ENCODE measurements at places on chromosomes 4 and X.

DNA sequence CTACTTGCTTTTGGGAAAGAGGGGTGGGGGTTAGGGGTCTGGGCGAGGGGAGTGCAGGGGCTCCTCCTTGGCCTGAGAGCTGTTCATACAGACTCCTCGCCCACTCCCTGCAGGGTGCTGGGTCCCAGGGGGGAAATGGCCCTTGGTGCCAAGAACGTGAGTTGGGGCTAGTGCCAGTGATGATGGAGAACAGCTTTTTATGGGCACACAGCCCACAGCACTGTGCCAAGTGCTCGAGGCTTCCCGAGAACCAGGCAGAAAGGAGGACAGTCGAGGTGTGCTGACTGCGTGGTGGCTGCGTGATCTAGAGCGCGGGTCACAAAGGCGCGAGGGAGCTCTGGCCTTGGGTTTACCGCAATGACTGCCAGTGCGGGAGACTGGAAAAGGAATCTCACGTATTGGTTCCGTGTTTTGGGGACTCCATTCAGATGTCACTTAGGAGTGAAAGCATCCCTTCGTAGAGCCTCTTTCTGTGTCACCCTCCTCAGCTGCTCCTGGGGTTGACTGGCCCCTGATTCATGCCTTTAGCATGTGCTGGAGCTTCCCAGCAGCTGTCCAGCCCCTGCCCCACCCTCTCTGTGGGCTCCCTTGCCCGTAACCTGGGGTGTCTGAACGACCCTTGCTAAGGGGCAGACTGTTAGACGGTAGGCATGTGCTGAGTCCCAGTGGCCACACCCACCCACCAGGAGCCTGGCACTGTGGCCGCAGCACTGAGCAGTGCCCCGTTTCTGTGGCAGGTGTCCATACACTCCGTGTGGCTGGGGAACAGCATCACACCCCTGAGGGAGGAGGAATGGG lies 20.9 kb upstream of the MSANTD1 start:
- DNase-seq: no peak

GRCh38 chr4:74920704-74921103 lies 12.2 kb upstream of the PARM1 start:
- DNase-seq: no peak

DNA sequence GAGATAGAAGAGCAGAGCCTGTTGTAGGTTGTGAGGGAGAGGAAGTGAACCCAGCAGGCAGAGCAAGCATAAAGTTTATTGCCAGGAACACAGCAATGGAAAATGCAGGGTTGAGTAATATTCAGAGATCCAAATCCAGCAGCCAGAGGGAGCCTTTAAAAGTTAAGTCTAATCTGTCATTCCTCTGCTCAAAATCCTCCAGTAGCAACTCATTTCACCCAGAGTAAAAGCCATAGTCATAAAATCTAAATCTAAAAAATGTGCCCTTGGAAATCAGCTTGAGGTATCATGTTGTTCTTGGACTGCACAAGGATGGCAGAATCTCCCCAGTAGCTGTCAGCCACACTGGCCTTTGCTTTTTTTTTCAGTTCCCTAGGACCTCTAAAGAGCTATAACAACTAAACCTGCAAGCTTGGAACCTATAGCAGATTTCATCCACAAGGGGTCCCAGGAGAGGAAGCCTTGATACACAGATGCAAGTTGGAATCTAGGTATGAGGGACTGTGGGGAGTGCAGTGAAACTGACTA lies 62.9 kb upstream of the FRAS1 start:
- DNase-seq: no peak

DNA sequence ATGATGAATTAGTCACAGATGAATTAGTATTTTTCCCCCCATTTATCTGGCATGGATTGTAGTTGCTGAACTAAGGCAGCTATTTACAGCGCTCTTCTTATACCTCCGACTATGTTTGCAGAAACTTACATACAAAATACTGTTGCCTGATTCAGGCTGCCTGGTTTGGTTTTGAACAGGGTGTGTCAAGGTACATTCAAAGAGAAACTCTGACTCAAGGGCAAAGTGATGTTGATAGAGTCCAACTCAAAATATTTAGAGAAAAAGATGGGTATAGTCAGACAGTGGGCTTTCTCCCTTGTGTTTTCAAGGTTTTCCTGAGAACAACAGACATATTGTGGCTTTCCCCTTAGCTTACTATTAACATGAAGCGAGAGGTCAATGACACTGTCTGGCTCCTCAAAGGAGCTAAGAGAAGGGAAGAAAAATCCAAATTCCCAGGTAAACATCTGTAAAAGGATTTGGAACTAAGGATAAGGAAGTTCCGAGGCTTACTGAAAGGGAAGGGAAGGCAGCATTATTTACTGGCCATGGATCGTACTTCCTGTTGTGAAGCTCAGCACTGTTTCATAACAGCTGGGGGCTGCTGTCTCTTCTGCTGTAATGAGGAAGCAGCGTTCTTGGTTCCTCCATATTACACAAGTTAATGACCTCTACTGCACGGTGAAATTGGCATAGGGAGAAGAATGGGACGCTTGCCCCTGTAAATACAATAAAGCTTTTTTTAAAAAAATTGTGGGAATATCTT lies 30.9 kb downstream of the FAM9C start:
- no peak for DNase-seq

DNA sequence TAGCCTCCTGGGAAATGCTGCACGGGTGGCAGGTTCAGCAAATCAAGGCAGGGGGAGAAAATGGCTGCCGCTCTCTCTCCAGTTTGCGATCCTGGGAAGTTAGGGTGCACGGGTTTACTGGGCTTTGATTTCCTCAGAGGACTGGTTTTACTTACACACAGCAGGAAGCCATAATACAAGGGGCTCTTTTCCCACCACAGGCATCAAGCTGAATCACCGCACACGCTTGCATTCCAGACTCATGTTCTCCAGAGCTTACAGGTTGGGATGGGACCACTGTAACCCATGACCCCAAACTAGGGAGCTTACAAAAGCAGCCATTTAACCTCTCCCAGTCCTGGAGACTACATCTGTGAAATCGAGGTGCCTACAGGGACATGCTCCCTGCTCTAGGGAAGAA lies 159.8 kb downstream of the DHRSX start:
- no peak for DNase-seq

DNA sequence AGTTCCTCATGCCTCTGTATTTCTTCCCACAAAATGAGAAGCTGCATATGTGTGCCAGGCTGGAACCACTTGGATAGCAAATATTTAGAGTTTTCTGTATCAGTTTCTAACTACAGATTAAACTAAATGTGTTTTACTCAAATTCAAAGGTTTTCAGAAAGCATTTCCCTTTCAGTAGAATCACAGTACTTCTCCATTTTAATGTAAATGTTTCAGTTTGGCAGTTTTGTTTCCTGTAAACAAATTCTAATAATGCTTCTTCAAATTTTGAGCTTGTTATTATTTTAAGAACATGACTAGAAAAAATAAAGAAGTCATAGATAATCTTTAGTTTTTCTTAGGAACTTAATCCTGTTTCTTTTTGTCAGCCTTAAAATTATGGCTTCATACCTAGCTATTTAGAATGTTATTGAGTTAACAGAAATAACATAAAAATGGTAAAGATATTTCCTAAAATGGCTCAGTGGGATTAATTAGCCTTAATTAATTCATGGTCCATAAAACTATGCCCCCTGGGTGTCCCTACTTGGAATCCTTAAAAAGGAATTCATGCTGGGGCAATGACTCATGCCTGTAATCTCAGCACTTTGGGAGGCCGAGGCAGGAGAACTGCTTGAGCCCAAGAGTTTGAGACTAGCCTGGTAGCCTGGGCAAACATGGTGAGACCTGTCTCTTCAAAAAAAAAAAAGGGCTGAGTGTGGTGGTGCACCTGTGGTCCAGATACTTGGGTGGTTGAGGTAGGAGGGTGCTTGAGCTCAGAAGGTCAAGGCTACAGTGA lies 83.8 kb upstream of the GPR34 start:
- DNase-seq: no peak

DNA sequence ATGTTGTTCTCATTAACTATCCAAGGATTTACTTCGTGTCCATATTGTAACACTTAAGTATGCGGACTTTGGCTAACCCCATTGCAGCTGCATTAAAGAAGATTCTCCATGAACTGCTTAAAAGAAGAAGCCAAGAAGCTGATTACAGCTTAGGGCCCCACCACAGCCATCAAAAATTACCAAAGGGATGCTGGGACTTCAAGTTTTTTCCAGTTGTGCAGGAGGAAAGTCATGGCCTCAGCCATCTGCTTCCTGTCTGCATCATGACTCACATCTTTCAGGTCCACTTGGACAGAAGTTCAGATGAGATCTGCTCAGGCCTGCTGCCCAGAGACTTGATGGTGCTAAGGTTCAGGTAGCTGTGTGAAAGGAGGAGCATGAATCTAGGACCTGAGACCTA lies 38.8 kb upstream of the CAPN6 start:
- DNase-seq: no peak

GRCh38 chr4:39609454-39609931 lies 29.2 kb downstream of the SMIM14 start:
- DNase-seq: no peak

- no peak for DNase-seq
Observed at GRCh38 chrX:73214426-73215094, at the start of gene NAP1L2. Gene NAP1L2 (minus strand): TSS chrX:73214851. CDS start chrX:73214492, 359 bp downstream.

DNA sequence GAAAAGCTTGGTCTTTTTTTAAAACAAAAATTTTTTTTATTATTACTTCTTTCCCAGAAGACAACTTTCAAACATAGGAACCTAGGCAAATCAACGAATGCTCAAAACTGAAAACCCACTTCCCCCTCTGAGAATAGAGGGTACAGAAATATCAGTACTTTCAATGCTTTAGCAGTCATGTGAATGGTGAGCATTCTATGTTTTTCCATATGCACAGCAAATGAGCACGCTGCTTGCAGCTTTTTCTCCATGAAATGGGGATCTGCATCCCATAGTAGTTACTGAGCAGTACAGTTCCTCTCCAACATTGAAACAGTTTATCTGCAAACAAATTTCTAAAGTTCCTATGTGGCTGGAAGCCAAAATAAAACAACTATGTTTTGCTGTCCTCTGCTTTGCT lies 108.4 kb upstream of the BMP2K start:
- no peak for DNase-seq

GRCh38 chrX:130741151-130741550 lies 161.9 kb downstream of the ENOX2 start:
- no peak for DNase-seq

GRCh38 chr4:186190581-186191199 lies 677 bp upstream of the CYP4V2 start:
- DNase-seq: no peak

DNA sequence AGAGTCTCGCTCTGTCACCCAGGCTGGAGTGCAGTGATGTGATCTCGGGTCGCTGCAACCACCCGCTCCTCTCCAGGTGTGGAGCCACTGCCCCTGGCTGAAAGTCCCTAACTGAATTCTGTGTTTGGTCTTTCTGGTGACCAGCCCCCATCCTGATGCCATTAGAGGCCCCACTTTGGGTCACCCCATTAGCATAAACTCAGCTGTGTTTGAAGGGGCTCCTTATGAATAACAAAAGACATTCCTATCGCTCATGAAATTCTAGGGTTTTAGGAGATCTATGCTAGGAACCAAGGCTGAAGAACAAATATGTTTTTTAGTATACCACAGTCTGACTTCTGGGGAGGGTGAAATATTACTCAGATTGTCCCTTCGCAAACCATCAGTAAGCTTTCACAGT lies 652.9 kb downstream of the ADGRL3 start:
- no peak for DNase-seq

DNA sequence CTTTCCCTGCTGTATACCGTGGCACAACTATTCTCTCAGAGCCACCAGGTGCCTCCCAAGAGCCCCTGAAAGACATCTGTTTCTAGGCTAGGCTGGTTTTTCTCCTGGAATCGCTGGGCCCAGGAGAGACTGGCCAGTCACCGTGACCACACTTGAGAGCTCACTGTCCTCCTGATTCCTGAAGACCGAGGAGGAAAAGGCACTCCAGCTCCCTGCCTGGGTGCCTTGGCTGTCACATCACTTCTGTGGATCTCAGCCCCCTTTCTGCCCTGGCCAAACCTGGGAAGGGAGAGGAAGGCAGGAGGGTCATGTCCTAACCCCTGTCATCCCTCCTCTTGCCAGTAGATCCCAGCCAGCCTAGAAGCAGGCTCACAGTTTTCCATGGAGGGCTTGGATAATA lies 54.7 kb upstream of the LAS1L start:
- no peak for DNase-seq

- no peak for DNase-seq
Observed at GRCh38 chr4:139670775-139671174, 5.2 kb downstream of the MGST2 start.

- no peak for DNase-seq
Observed at GRCh38 chrX:119495734-119496726, 27.8 kb downstream of the SLC25A5 start.

- DNase-seq: no peak
Observed at GRCh38 chr4:40258627-40259026, 61.8 kb downstream of the RHOH start.

GRCh38 chr4:165737309-165737972 lies 135.6 kb upstream of the TLL1 start:
- no peak for DNase-seq

DNA sequence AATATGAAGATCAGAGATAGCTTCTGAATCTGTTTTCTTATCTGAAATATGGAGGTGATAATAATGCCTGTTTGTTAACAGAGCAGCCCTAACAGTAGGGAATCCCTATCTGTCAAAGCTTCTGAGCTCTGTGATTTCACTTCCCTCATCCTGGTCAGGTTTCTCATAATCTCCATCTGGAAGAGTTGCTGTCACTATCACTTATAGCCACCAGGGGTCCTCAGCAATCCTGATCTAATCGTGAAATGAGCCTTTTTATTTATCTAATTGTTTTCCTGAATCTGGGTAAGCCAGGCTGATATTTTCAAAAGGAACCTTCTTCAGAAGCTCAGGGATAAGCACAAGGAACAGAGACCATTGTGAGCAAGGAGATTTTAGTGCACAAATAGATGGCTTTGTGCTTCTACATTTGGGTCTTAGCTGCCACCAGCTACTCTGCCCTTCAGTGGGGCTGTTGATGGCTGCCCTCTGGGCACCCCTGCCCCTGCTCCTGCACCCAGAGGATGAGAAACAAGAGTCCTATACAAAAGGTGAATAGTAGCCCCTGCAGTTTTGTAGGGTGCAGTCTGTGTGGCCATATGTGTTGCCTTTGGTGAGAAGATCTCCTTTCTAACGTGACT lies 196.4 kb upstream of the RADX start:
- no peak for DNase-seq

- DNase-seq: no peak
Observed at GRCh38 chr4:186227221-186227620, at the start of gene KLKB1. Gene KLKB1 (plus strand): TSS chr4:186227507. CDS start chr4:186228196, 689 bp downstream.

- DNase-seq: no peak
Observed at GRCh38 chr4:114924311-114924710, 189.1 kb downstream of the NDST4 start.

DNA sequence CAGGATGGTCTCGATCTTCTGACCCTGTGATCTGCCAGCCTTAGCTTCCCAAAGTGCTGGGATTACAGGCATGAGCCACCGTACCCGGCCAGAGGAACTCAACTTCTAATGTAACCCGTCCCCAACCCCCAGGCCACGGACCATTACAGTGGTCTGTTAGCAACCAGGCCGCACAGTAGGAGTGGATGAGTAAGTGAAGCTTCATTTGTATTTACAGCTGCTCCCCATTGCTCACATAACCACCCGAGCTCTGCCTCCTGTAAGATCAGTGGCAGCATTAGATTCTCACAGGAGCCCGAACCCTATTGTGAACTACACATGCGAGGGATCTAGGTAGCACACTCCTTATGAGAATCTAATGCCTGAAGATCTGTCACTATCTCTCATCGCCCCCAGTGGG lies 119.6 kb downstream of the SHROOM3 start:
- no peak for DNase-seq

GRCh38 chr4:93761286-93761685 lies 67.3 kb upstream of the ATOH1 start:
- no peak for DNase-seq

- no peak for DNase-seq
Observed at GRCh38 chr4:39542611-39543012, 15.4 kb upstream of the UGDH start.

GRCh38 chrX:46599051-46599560 lies 25.5 kb downstream of the CHST7 start:
- no peak for DNase-seq

Measured in D721Med (cell line).